ENCODE measurements at places on chromosomes 16 and 17.
A peak's percentile ranks its signal among the peaks of the same experiment; 100 is the strongest.

DNA sequence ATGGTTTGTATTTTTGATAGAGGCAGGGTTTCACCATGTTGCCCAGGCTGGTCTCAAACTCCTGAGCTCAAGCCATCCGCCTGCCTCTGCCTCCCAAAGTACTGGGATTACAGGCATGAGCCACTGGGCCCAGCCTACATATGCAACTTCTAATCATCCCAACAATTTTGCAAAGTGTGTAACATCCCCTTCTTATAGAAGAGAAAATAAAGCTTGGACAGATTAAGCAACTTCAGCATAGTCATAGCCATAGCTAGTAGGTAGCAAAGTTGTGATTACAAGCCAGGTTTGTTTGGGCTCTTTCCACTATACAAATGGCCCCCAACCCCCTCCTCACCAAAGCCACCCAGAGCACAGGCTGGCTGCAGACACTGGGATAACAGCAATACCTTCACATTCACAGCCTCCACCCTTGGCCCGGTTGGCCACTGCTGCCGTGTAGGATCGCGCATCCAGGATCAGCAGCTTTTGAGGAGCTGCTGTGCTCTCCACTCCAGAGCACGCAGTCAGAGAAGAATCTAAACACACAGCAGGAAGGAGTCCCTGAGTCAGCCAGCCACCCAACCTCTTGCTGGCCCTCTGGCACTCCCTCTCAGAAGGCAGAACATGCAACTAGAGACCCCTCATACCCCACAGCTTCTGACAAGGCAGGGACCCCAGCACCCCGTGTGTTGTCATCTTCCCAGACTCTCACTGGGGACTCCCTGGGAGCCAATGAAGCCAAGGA is 7.9 kb downstream of the MTMR4 start:
- no peak for DNase-seq

DNA sequence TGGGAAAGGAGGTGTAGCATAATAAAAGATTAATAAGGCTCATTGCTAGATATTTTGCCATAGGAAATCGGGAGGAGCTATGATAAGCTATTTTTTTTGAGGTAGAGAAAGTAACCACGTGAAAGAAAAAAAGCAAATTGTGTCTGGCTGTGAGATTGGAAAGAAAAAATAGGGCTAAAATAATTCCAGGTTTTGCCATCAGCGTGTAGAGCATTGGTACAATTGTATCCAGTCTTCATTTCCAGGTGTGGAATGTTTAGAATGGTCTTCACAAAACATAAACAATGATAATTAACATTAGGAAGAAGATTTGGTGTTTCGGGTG is 1.1 kb downstream of the TANC2 start:
- no peak for DNase-seq

- DNase-seq: peak; percentile 94
Observed at GRCh38 chr16:68310774-68311511, at the start of the genes PRMT7 and SLC7A6OS. Gene PRMT7 (plus strand): TSS chr16:68311019. CDS start chr16:68315980, 4,961 bp downstream. Gene SLC7A6OS (minus strand): TSS chr16:68310946. CDS start chr16:68310926, 20 bp downstream.

DNA sequence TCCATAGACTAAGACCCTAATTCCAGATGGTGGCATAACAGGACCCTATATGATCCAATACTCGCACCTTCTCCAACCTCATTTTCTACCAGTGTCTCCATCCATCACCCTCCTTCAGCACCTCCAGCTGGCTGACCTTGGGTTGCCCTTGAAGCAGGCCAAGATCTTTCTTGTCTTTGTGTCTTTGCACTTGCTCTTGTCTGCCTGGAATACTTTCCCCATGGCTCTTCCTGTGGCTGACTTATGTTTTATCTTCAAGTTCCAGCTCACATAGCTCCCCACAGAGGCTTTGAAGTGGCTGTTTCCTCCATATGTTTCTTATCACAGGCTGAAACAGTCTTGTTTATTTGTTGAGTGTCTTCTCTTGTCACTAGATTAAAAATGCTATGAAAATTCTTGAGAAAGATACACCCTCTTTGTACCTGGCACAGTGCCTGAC is 29.6 kb upstream of the MMD start:
- DNase-seq: peak; percentile 80

DNA sequence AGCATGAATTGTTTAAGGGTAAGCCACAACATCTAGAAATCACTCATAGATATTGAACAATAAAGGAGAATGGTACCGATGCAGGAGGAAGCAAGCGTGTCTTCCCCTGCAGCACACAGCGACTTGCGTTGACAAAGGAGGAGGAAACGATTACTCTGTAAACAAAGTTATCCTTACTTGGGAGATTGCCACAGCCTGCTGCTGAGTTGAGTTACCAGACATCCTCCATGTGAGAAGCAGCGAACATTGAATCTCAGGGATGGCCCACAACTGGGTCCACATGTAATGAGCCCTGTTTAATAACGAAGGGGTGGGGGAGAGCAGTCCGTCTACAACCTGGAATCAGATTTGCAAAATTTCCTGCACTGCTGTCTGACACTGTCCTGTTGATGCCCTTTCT is 27.7 kb downstream of the CLUH start:
- DNase-seq: peak; percentile 74

DNA sequence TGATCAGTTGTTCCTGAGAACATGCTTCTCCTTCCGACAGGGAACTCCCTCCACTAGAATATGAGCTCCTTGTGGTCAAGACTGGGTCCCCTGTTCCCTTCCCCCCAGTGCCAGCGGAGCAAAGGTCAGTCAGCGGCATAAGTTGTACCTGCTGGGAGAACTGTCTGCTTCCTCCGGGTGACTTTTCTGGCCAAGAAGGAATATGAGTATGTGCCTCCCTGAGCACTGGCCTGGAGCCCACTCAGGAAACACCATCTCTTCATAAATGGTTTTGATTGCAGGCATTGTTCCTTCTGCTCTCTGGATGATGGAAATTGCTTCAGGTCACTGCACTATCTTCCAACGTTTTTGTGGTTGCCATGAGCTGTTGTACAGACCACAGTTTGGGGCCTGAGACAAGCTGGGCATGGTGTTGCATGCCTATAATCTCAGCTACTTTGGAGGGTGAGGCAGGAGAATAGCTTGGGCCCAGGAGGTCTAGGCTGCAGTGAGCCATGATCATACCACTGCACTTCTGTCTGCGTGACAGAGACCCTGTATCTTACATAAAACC is 2.9 kb upstream of the P4HB start:
- DNase-seq: no peak

DNA sequence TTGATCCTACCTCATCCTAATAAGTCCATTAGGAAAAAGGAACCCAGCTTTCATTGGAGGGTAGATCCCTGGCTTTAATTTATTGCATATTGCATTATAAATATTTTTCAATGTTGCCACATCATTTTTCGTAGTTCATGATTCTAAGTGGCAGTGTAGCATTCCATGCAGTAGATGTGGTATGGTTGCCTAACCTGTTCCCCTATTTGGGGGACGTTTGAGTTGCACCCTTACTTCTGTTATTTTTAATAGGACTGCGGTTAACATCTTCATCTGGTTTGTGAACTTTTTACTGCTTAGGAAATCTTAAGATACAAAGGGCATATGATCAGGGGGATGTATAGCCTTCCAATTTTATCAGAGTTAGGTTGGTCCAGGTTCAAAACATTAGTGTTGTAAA is 5.4 kb downstream of the SCPEP1 start:
- DNase-seq: no peak

DNA sequence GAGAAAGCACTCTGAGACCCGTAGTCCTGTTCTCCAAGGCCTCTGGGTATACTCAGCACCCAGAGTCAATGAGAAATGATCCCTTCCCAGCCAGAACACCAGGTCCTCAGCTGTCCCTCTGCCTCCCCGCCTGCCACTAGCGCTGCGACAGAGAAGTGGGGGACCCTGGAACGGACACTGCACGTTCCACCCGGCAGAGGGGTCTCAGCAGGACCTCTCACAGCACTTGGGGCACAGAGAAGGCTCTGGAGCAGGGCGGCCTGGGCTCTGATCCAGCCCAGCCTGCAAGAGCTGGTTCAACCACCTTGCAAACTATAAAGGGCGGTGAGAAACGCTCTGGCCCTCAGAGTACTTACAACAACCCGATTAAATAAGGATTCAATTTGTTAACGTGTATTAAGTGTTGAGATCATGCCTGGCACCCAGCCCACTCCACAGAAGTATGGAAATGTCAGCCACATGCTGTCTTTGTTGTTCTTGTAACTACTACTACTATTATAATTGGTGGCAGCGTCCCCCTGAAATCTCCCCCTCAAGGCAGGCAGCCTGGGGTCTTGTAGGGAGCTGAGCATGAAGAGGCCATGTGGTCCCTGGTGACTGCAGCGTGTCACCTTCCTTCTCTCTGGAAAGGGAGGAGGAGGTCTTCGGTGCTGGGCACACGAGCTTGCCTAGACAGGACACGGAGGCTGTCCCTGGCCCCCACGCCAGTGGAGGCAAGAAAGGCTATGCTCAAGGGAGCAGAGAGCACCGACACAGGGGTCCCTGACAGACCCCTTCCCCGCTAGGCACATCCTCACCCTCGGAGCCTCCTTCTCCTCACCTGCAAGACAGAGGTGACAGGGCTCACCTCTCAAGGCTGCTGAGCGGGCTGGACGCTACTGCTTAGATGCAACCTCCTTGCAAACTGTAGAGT is 2.4 kb downstream of the OSGIN1 start:
- peak; percentile 70 for DNase-seq

DNA sequence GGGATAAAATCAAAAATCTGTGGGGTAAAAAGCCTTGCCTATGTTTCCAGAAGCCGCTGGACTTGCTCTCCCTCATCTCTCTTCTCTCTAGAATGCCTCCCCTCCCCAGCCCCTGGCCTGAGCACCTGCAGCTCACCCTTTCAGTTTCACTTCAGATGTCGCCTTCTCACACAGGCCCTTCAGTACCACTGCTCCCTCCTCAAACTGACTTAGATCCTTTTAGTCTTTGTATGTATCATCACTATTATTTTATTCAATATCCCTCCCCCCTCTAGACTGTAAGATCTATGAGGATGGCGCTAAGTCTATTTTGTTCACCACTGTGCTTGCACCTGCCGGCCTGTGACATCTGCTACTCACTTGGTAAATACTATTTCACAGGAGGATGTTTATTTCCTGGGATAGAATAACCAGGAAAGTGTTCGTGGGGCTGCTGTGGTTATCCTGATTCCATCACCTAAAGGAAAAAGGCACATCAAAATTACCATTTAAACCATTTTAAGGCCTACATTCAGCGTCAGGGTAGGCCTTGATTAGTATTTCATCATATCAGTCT is 122.3 kb downstream of the MRTFB start:
- no peak for DNase-seq

GRCh38 chr17:49647256-49647585 is 30.7 kb downstream of the SPOP start:
- DNase-seq: no peak

DNA sequence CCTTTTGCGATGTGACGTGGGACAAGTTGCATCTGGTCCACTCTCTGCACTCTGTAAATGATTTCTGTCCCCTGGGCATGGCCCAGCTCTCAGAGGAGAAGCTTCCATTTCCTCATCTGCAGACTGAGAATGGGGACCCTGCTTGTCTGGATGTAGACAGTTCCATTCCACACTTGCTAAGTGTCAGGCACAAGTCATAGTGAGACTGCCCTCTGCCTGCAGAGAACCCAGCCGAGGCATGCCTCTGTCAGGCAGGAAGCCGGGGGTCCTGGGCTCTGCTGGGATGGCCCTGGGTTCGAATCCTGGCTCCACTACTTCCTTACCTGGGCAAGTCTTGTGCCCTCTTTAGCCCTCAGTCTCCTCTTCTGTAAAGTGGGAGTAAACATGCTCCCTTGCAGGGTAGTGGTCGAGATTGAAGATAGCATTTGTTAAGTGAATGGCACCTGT is 4.1 kb downstream of the MAP2K3 start:
- DNase-seq: no peak

DNA sequence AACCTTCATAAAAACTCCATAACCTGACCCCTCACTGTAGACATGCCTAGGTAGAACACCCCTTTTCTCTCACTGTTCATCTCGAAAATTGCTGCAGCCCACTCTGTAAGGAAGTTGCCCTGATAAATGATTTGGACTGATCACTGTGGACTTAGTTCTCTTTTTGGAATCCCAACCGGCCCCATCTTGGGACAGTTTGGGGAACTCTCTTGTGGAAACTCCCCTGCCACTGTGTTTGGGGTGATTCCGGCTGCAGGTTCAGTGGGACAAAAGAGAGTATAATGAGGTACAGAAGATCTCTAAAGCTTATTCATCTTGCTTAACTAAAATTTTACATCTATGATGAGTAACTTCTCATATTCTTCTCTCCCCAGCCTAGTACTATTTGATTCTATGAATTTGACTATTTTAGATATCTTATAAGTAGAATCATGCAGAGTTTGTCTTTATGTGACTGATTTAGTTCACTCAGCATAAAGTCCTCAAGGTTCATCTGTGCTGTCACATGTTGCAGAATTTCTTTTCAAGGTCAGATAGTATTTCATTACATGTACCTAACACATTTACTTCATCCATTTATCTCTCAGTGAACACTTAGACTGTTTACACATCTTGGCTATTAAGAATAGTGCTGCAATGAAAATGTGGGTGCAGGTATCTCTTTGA is 84.9 kb downstream of the ABCA8 start:
- DNase-seq: no peak

GRCh38 chr16:18049547-18050133 is 286.9 kb downstream of the NPIPA8 start:
- DNase-seq: no peak

GRCh38 chr16:61179561-61179960 is 856.7 kb downstream of the CDH8 start:
- no peak for DNase-seq

DNA sequence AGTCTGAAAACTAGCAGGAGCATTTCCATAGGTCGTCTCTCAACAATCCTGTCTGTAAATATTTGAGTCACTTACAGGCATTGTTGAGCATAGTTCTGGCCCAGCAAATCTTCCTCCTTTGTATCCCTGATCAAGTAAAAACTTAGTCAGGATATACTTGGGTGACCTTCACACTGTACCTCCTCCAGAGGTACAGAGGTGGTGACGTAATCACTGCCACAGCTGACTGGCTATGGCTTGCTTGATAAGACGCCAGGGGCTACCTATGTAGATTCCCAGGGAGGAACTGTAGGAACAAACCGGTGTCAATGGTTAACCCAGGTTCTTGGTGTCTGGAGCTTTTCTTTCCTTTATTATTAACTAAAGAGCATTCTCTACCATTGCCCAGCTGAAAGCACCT is at the start of gene KCNJ16:
KCNJ16 (plus strand) TSS at position 270 of the 400 bp plus-strand sequence. CDS start 56,863 bp downstream, outside the sequence.
- no peak for DNase-seq

DNA sequence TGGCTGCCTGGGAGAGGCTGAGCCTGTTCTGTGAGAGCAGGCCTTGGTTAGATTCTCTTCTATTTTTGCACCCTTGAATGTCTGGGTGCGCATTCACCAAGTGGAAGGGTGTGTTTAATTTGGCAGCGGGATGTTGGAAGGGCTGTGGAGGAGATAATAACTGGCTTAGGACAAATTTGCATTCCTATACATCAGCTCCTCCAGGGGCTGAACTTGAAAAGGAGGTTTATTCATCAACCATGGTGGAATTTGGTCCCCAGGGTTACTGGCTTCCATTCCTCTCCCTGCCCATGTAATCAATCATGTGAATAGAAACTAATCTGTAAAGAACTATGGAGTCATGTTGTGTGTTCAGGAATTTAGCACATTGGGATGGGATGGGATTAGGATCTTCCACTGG is 100.2 kb upstream of the FOXF1 start:
- DNase-seq: no peak

All from iris pigment epithelial cell (primary cell).